ENCODE measurements at places on chromosomes 16 and 17. TPM values are rescaled to one million over a fixed set of nuclear protein-coding genes. Genes with fewer than 3 reads are reported as not detected.

DYNC1LI2 gene
- 153 TPM for total RNA-seq

KCNG4 gene
- not detected for total RNA-seq

ABI3 gene
- 0.25 TPM for total RNA-seq

MT1X gene
- total RNA-seq, result 9.6 TPM

ATXN7L3 gene
- 52.9 TPM for total RNA-seq

KIAA0513 gene
- total RNA-seq, result 42.0 TPM

PARD6A gene
- total RNA-seq, result 5.2 TPM

DNAAF8 gene
- 0.49 TPM for total RNA-seq

DEXI gene
- 3.7 TPM for total RNA-seq

RNF112 gene
- 21.6 TPM for total RNA-seq

GFOD2 gene
- 42.3 TPM for total RNA-seq

FBXW10B gene
- under 0.01 TPM for total RNA-seq

MYH8 gene
- total RNA-seq, result not detected

ITGB3 gene
- 0.98 TPM for total RNA-seq

CCL4 gene
- 0.74 TPM for total RNA-seq

MPO gene
- 2.5 TPM for total RNA-seq

DCTN5 gene
- 71.5 TPM for total RNA-seq

C16orf54 gene
- total RNA-seq, result not detected

FOXN1 gene
- not detected for total RNA-seq

ITGAL gene
- total RNA-seq, result 1.2 TPM

LCAT gene
- 1.2 TPM for total RNA-seq

HOXB7 gene
- total RNA-seq, result not detected

SMTNL2 gene
- 2.5 TPM for total RNA-seq

SCGB1C2 gene
- not detected for total RNA-seq

TMEM98 gene
- total RNA-seq, result 32.7 TPM

TLCD2 gene
- total RNA-seq, result 0.25 TPM

SALL1 gene
- total RNA-seq, result 8.6 TPM

LRRC37A gene
- total RNA-seq, result 3.0 TPM

ADORA2B gene
- 3.9 TPM for total RNA-seq

NPIPB8 gene
- total RNA-seq, result 0.25 TPM

SLC5A2 gene
- total RNA-seq, result 1.5 TPM

KCNH4 gene
- total RNA-seq, result 0.74 TPM

CTF1 gene
- under 0.01 TPM for total RNA-seq

CDR2 gene
- 9.8 TPM for total RNA-seq

RIPOR1 gene
- total RNA-seq, result 60.5 TPM

LMF1 gene
- total RNA-seq, result 10.6 TPM

TEX14 gene
- 0.49 TPM for total RNA-seq

SYNGR2 gene
- 3.0 TPM for total RNA-seq

KCNAB3 gene
- 3.7 TPM for total RNA-seq

CCDC200 gene
- not detected for total RNA-seq

CCL1 gene
- total RNA-seq, result not detected

TNFRSF13B gene
- not detected for total RNA-seq

RAB37 gene
- total RNA-seq, result 0.49 TPM

RILP gene
- total RNA-seq, result 2.2 TPM

WNT3 gene
- 6.1 TPM for total RNA-seq

POLR2C gene
- 49.9 TPM for total RNA-seq

MT1A gene
- total RNA-seq, result not detected

All from temporal lobe (tissue), 4 donors.